ENCODE measurements at places on chromosomes 12 and 14.
A peak's percentile ranks its signal among the peaks of the same experiment; 100 is the strongest.

DNA sequence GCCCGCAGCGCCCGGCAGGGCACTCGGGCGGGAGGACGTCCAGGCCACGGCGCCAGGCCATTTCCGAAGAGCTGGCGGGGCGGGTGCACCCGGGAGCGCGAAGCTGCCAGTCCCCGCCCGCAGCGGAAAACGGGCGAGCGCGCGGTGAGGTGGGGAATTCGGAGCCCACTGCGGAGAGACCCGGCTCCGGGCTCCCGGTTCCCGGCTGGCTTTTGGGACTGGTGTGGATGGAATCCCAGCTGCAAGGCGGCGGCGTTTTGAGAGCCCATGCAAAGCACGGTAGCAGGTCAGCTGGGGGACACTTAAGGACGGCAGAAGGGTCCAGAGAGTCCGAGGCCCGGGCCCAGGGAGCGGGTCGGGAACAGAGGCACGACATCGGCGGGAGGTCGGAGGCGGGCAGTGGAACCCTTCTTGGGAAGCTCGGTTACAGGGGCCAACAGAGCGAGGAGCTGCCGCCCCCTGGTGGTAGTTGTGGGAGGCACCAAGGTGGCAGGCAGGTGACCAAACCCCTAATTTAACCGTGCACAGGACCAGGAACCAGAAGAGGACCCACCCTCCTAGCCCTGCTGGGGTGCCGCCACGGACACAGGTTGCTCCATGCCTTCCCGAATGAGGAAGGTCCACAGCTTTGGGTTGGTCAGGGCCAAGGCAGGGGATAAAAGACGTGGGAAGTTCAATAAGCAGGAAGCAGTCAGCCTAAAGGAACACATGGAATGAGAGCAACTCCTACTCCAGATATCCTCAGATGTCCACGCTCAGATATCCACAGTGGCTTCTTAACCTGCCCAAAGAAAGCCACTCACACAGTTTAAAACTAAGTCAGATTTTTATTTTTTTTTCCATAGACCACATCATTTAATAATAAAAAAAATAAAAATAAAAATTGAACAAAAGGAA is 685 bp upstream of the CDH24 start:
- DNase-seq: peak; percentile 97

DNA sequence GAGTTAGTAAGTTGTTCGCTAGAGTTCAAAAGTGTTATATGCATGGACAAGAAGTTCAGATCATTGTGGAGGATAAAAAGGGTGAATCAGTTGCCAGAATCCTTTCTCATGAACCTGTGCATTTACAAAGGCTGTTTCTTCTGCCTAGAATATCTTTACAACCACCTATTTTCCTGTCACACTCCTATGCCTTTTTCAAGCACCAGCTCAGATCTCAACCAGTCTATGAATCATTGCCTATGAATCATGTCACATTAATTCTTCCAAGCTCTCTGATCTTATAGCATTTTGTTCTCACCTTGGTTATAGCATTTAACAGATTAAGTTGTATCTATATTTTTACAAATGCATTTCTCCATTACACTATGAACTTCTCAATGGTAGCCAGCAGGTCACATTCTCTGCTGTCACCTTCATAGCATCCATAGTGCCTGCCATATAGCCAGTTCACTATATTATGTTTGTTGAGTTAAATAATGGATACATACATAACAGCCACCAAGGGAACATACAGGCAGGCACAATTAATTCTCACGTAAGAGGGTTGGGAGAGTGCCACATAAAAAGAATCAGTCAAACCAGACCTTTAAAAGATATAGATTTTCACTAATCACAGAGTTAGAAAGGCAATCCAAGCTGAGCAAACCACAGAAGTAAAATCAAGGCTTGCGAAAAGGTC is 573.0 kb downstream of the FOXG1 start:
- no peak for DNase-seq

GRCh38 chr14:44405011-44405486 is 102.0 kb downstream of the FSCB start:
- DNase-seq: no peak

GRCh38 chr12:106841510-106842302 is 67.2 kb downstream of the RIC8B start:
- no peak for DNase-seq

GRCh38 chr12:6330192-6330591 is 11.7 kb downstream of the TNFRSF1A start:
- no peak for DNase-seq

- no peak for DNase-seq
Measured at GRCh38 chr12:111434680-111435338, 29.1 kb downstream of the SH2B3 start.

GRCh38 chr12:10235761-10236631 is 23.3 kb downstream of the GABARAPL1 start:
- peak; percentile 32 for DNase-seq

- DNase-seq: no peak
Measured at GRCh38 chr12:30067146-30067545, 283.4 kb upstream of the TMTC1 start.

DNA sequence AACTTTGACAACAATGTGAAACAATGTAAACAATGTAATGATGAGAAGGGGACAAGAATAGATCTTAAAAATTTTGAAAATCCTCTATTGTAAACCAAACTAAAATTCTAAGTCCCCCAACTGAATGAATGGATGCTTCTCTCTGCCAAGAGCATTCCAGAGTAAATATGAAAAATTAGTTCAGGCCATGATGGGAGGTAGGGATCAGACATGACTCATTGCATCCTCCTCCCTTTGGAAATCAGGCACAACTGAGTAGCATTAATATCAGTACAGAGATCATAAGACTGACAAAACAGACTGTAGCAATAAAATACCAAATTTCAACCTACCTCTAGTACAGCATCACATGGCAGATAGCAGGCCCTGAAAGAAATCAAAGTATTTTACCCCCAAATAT is 559.9 kb downstream of the C12orf50 start:
- no peak for DNase-seq

- DNase-seq: peak; percentile 77
Measured at GRCh38 chr12:128383357-128383937, 116.5 kb downstream of the TMEM132C start.

DNA sequence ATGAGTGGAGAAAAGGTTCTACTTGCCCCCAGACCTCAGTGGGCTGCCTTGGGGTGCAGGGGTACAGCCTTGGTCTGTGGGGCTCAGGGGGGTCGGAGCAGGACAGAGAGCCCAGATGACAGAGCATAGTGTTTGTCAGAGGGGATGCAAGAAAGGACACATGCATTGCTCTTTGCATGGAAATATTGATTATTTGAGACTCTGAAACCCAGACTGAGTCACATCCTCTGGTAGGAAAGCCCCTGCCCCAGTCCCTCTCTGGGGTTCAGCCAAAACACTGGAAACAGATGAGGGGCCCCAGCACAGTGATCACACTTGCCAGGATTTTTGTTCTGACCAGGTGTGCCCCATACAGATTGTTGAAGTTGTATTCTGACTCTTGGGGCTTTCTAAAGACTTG is 1094.4 kb downstream of the BCL11B start:
- no peak for DNase-seq

Data from ELF-1 (cell line).